Inflammatory macrophage treated with lipopolysaccharide for 1 hour (primary cell): ENCODE measurements at places on chromosomes 6 and 20.

GRCh38 chr6:6221787-6222535, 98.5 kb downstream of the F13A1 start:
- peak; percentile 7 for DNase-seq

- DNase-seq: peak; percentile 24
These were observed 9.8 kb downstream of the MMUT start for GRCh38 chr6:49453221-49453620.

DNA sequence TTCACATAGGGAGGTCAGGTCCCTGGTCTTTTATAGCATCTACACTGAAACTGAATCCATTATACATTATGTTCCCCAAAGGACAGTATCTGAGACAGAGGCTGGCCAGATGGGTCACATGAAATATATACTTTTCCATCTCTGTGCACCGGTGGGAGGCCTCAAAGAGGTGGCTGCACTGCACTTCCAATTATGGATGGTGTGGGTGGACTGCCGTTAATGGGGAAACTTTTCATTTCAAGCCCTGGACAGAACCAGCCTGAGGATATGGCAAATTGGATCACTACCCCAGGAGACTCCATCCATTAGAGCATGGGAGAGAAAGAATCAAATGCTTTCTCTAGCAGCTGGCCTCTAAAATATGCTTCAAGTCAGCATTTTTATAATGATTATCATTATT, 280.5 kb upstream of the OPRM1 start:
- DNase-seq: no peak

GRCh38 chr6:116221911-116222310, 32.0 kb downstream of the TSPYL4 start:
- DNase-seq: no peak

DNA sequence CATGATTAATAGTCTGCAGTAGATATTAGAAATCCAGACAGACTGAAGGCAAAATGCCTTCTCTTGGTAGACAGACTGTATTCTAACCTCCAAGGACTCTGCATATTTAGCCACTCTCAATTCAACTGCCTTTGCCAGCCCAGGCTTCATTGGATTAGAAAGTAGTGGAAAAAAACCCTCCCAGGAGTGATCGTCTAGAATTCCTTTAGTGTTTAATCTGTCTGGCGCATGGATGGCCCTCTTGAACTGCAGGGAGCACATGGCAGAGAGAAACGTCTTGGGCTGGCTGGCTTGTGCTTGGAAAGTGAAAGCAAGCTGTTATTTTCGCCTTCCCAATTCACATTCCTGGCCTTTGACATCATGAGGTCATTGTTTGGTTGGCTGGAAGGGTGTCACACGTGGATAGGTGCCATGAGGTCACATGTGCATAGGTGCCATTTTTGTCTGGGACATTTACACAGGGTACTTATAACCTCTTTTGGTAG, 30.9 kb upstream of the NEDD9 start:
- no peak for DNase-seq
